Foreskin melanocyte (primary cell): ENCODE measurements at places on chromosomes 4 and X.

DNA sequence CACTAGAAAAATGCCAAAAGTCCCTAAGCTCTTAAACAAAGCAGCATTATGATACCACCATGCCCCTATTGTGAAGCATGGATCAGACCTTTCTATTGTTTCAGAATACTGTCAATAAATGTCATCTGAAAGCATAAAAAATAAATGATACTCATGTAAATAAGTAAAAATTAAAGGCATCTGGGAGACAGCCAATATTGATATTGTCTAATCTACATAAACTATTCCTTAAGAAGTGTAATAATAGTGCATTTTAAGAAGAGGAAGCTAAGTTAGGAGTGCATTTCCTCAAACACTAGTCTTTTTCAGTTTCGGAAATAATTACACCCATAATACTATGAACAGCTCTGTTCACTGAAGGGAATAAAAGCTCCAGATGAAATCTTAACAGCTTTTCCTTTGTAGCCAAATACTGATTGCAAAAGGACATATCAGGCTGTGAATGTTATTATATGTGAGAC, 181.6 kb downstream of the SPOCK3 start:
- DNase-seq, result no peak

DNA sequence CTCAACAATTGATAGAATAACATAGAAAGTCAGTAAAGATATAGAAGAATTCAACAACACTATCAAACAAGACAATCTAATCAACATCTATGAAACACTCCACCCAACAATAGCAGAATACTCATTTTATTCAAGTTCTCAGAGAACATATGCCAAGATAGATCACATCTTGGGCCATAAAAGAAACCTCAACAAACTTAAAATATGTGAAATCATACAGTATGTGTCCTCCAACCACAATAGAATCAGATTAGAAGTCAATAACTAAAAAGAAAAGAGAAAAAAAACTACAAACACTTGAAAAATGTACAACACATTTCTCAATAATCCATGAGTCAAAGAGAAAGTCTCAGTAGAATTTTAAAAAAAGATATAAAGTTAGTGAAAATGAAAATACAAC, 78.6 kb upstream of the LDB2 start:
- DNase-seq, result no peak

GRCh38 chr4:23952258-23952657, 62.4 kb upstream of the PPARGC1A start:
- DNase-seq, result no peak

DNA sequence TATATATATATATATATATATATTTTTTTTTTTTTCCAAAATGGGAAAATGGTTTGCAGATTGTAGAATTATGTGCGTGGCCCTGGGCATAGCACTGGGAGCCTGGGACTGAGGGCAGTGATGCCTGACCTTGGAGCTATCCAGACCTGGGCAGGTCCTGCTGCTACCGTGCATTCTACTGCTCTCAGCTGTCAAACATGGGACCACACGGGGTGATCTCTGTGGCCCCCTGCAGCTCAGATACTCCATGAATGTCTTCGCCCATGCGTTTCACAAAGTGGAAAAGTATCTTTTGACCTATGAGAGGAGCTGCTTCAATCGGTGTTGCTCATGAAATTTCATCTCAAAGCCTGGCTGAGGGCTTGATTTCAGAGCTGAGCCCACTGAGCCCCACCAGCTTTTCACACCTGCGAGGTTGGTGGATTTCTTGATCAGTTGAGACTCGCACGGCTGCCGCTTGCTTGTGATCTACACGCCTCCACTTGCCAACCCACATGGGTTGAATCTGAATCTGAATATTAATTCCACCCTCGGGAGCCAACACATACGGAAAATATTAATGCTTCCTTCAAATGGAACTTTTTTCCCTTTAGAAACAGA, 35.7 kb downstream of the ING2 start:
- DNase-seq, result no peak

- DNase-seq, result peak; percentile 58
Observed at GRCh38 chrX:101051549-101052302, at the start of gene TRMT2B. Gene TRMT2B, minus strand, starts transcription at chrX:101052111. Its CDS starts 9,822 bp downstream, at chrX:101042289.

DNA sequence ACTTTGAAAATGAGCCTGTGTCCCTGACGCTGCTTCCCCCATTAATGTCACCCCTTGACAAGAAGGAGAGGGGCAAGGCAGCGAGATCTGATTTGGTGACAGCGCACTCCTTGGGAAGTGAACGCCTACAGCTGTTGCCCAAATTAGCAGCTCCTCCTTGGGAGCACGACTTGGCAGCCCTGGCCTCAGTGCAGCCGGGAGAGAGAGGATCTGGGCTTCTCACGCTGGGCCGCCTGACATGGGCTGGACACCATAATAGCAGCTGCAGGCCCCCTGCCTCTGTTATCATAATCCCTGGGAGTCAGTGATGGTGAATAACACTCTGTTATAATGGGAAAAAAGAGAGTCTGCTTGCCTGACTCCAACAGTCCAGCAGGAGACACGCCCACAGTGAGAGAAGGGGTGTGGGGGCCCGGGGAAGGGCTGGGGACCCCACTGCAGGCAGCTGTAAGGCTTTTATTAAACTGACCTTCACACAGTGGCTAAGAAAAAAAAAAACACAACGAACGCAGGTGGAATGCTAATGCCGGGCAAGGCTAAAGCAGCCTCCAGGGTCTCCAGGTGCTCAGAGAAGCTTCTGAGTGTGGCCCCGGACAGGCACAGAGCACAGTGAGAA, 73.3 kb downstream of the PSAPL1 start:
- DNase-seq, result no peak

- no peak for DNase-seq
Observed at GRCh38 chr4:151688003-151688784, 72.6 kb downstream of the GATB start.

DNA sequence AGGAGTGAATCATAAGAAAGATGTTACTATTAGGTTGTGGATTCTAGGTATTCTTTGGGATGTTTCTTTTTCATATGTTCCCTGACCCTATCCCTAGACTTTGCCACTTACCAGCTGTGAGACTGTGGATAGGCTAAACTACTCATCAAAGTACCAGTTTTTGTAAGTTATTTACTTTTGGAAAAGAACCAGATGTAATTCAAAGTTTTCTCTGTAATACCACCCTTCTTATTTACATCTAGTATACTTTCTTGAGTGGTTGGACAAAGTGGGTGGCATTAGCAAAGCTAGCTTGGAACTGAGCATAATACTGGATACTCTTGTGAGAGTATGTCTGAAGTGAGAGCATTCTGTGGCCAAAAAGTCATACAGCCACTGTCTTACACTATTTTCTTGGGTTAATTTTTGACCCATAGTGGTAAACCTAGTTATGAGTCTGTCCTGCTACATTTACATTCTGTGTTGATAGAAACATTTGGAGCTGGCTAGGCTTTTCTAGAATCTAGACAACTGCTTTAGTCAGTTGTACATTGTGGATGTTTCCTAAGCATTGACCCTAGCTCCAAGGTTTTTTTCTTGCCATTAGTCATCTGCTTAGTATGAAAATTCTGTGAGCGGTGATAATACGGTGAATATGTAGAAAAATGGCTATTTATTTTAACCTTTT, 41.7 kb downstream of the KDM6A start:
- no peak for DNase-seq

- DNase-seq, result no peak
Observed at GRCh38 chrX:11414091-11414490, 120.9 kb downstream of the AMELX start.

GRCh38 chrX:40868868-40869267, 133.5 kb upstream of the MED14 start:
- no peak for DNase-seq

GRCh38 chrX:23844502-23845138, 61.6 kb downstream of the SAT1 start:
- DNase-seq, result peak; percentile 72

GRCh38 chr4:21992330-21992729, 43.8 kb upstream of the KCNIP4 start:
- DNase-seq, result peak; percentile 4

- DNase-seq, result no peak
Observed at GRCh38 chr4:107845681-107846080, 20.9 kb downstream of the SGMS2 start.

DNA sequence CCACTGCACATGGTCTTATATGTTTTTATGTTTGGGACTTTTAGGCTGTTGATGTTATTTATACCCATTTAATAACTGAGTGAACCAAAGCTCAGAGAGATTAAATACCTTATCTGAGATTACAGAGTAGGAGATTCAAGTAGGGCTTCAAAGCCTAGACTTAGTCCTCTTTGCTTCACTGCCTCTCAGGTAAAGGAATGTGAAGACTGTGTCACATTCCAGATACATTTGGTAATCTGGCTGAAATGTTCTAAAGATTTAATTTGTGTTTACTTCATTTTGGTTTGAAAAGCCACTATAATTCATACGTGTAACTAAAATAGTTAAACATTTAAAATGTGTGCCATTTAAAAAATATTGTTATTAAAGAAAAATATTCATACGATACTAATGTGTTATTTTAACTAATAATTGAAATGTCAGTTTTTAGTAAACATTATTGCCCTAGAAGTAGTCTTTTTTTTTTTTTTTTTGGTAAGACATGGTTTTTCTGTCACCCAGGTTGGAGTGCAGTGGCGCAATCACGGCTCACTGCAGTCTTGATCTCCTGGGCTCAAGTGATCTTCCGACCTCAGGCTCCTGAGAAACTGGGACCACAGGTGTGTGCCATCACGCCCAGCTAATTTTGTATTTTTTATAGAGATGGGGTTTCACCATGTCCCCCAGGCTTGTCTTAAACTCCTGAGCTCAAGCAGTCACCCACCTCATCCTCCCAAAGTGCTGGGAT, 54.3 kb downstream of the WWC2 start:
- no peak for DNase-seq

- DNase-seq, result no peak
Observed at GRCh38 chr4:89509708-89510281, 202.2 kb upstream of the GPRIN3 start.

- no peak for DNase-seq
Observed at GRCh38 chr4:79588679-79589078, 180.7 kb upstream of the GK2 start.

- no peak for DNase-seq
Observed at GRCh38 chr4:167003326-167003725, 231.0 kb downstream of the SPOCK3 start.

GRCh38 chrX:35622040-35622439, 176.1 kb upstream of the MAGEB16 start:
- no peak for DNase-seq

DNA sequence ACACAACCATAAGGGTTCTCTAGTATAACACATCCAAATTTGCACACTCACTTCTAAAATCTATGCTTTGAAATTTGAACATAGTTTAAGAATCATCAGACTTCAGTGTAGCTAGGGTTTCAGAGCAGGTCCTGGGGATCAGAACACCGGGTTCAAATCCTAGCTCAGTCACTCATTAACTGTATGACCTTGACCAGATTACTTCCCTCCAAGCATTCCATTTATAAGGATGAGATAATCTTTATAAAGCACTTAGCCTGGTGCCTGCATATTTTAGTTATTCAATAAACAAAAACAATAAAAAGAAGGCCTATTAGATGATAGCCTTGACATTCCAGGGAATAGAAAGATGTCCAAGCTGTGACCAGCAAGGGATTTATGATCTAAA, 4.8 kb upstream of the STBD1 start:
- no peak for DNase-seq

GRCh38 chrX:139930916-139931645, 1.8 kb downstream of the ATP11C start:
- DNase-seq, result no peak

GRCh38 chr4:30258949-30259348, 461.2 kb upstream of the PCDH7 start:
- peak; percentile 1 for DNase-seq
